Germinal center (tissue), 1 donor: ENCODE measurements at places on chromosomes 4 and X.

GRCh38 chr4:73922317-73922716 is 53.1 kb downstream of the CXCL1 start:
- no peak for DNase-seq

GRCh38 chr4:128727658-128728057 is 81.8 kb upstream of the JADE1 start:
- DNase-seq, result no peak

GRCh38 chr4:71978210-71978835 is 53.5 kb upstream of the NPFFR2 start:
- DNase-seq, result no peak

DNA sequence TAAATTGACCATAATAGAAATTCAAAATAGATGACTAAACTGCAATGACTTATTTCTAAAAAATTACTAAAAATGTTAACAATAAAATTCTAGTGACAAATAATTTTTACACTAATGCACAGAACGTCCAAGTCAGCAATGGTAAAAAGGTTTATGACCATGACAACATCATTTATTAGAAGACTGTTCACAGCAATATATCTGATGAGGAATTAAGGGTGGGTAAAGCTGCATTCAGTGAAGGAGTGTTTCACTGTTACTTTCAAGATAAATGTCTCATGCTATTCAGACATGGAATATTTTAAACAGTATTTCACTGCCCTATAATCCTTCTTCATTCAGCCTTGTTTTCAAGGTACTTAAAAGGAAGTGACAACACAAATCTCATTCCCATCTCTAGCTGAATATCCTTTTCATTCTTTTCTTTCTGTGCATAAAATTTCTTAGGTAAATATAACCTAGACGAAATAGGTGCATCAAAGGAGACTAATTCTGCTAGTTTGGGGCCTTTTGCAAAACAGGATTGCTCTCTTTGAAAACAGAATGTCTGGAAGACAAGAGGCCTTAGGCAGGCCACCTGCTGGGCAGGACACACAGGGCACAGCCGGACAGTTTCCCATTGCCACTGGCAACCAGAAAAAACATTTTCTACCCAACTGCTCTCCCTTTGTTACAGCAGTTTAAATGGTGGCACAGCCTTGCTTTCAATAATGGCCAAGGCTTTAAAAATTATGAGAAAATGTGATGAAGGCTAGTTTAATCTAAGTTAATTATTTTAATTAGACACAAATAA is 600.3 kb downstream of the SPRY1 start:
- no peak for DNase-seq

GRCh38 chr4:2389691-2390090 is 28.8 kb downstream of the ZFYVE28 start:
- DNase-seq, result no peak

DNA sequence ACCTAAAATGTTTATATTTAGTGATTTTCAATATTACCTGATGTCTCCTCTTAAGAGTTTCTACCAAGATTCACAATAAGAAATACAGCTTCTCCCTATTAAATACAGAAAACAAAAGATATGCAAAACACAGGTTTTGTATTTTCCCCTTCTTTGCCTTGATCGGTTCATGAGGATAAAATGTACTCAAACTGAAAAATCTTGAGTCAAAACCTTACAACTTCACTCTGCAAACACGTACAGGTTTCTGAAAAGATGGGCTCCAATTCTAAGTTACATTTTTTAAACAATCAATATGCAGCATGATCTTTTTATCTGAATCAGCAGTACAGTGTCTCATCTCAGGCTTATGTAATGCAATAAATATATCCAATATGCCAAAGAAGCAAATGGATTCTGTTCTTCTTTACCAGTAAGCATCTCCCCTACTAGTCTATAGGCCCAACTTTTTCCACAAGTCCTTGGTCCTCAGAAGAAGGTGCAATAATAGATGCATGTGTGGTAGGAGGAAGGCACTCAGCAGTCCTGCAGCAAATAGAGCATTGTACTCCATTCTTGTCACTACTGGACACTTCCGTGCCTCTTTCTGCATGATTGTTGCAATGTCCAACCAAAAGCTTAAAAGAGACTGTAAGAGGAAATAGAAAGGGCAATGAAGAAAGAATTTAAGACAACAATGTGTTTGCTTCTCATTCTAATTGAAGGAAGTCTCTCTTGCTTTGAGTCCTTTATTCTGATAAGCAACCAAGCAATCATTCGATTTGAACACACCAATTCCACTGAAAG is 3.2 kb downstream of the MAPK10 start:
- no peak for DNase-seq

- no peak for DNase-seq
Observed at GRCh38 chr4:7431696-7432530, 2.8 kb downstream of the PSAPL1 start.

- DNase-seq, result no peak
Observed at GRCh38 chr4:61401771-61402170, 201.6 kb downstream of the ADGRL3 start.

- DNase-seq, result no peak
Observed at GRCh38 chr4:121692261-121692660, 4.5 kb downstream of the ANXA5 start.

- no peak for DNase-seq
Observed at GRCh38 chrX:134482371-134482770, 22.4 kb downstream of the HPRT1 start.

DNA sequence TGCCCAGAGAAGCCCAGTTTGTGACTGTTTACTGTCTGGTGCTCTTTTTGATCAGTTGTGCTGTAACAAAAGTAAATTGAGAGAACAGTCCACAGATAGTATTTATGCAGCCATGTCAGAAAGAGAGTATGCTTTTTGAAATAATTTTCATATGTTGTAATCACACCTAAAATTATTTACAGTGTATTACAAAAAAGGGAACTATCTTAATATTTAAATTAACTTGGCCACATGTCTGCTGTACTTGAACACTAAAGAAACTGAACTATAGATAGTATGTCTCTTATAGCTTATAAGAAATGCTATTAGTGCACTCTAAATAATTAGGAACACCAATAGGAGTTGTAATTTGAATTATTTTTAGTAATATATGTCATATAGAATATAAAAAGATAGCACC is 30.2 kb downstream of the KIAA0232 start:
- DNase-seq, result no peak

- DNase-seq, result no peak
Observed at GRCh38 chr4:185711726-185712125, 100.3 kb downstream of the SORBS2 start.

GRCh38 chrX:14670819-14671218 is 141.5 kb downstream of the GLRA2 start:
- peak; percentile 8 for DNase-seq

- no peak for DNase-seq
Observed at GRCh38 chr4:181608181-181608580, 635.0 kb upstream of the TENM3 start.

GRCh38 chrX:12985331-12985730 is 10.4 kb downstream of the TMSB4X start:
- DNase-seq, result no peak

DNA sequence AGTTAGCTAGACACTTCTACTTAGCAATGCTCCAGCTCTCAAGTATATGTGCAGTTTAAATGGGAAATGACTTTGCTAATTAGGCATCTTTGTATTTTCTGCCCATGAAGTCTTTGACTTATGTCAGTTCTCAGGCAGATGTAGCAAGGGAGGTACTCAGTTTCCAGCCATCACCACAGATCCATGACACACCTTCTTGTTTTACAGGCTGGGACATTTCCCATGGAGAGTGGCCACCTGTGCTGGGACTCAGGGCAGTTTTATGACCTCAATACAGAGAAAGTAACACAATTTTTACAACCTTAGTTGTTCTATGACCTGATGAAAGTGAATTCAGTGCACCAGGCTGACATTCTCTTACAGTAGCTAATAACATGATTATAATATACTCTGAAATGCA is 280.7 kb upstream of the GK2 start:
- DNase-seq, result no peak

DNA sequence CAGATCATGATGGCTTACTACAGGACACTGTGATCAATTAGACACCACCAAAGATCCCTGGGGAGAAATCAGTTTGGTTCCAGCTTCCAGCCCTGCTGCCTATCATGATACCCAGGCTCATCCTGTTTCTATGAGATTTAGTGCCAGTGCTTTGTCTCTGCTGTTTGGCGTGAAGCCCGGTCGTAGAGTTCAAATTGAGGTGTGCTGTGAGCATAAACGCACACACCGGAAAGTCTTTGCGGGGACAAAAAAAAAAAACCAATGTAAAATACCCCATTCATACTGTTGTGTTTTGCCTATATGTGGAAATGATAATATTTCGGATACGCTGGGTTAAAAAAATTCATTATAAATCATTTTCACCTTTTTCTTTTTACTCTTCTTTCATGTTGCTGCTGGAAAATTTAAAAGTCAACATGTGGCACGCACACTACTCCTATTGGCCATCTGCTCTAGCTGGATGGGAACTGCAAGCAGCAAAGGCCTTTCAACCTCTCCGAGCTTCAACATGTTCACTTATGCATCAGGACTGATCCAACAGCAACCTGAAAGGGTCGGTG is 607 bp upstream of the DKC1 start:
- DNase-seq, result no peak

GRCh38 chr4:153110739-153111138 is 93.5 kb upstream of the TRIM2 start:
- DNase-seq, result no peak

- DNase-seq, result peak; percentile 14
Observed at GRCh38 chr4:119299260-119299671, 22.7 kb downstream of the FABP2 start.

DNA sequence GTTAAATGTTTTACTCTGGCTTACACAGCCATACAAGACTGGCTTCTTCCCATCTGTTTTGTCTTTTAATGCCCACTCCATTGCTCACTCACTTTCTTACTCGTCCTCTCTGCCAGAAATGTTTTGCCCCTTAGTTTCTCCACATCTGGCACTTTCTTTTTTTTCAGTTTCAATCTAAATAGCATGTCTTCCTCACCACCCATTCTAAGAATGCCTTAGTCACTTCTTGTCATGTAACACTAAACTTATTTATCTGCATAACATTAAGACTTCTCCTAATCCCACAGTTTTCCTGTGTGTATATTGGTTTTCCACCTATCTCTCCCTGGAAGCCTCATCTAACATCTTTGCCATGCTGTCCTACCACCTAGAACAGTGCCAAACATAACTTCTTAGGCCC is 119.3 kb downstream of the ADAMTS3 start:
- no peak for DNase-seq

- DNase-seq, result peak; percentile 22
Observed at GRCh38 chr4:140595065-140595464, 26.3 kb upstream of the UCP1 start.

DNA sequence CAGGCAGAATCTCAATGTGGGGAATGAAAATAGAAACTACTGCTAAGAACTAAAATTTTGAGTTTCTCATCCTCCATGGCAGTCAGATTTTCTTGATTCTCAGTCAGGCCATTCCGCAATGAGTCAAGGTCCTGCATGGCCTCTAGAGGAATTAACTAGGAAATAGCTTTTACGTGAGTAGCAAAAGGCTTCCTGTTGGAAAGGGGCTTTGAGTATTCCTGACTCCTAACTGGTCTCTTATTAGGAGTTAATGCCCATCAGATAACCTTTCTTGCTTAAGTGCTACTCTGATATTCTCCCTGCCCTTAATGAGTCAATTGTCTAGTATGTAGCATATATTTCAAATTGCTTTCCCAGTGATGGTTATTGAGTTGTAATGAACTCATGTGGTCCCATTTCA is 65.7 kb upstream of the ARHGAP24 start:
- no peak for DNase-seq

GRCh38 chr4:16868674-16869073 is 29.8 kb downstream of the LDB2 start:
- DNase-seq, result no peak

DNA sequence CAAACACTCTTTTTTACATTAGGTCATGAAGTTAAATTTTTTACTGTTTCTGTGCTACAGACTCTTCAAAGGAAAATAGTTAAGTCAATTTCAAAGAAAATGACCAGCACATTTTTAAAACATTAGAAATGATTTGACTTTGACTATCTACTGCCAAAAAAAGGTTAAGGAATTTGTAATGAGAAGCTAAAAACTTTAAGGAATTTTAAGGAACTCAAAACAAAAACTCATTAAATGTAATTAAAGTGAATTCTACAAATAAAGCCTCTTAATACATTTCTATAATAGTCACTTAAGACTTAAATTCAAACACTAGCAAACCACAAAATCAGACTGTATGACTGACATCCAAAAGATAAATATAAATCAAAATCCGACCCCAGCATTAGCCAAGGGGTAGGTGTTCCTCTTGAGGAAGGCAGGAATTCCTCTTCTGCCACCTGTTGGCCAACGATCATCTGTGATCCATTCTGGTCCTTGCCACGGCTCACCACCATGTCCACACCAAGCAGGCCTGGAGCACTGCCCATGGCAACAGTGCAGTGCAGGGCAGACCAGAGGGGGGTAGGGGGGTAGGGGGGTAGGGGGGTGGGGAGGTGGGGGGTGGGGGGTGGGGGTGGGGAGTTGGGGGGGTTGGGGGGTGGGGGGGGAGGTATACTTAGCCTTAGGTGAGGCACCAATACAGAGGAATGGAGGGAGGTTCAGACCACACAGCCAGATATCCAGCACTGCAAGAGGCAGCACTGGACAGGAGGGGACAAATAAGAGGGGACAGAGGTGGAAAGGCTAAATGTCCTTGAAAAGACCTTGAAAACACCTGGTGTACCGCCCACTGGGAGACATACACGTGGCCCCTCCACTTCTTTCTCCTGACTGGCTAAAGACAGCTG is 287.4 kb downstream of the CHIC1 start:
- no peak for DNase-seq

- DNase-seq, result no peak
Observed at GRCh38 chr4:77493829-77494551, 111.6 kb upstream of the CXCL13 start.

GRCh38 chrX:46610070-46610658 is 36.6 kb downstream of the CHST7 start:
- no peak for DNase-seq

- no peak for DNase-seq
Observed at GRCh38 chrX:19446397-19446796, 68.9 kb downstream of the MAP3K15 start.

DNA sequence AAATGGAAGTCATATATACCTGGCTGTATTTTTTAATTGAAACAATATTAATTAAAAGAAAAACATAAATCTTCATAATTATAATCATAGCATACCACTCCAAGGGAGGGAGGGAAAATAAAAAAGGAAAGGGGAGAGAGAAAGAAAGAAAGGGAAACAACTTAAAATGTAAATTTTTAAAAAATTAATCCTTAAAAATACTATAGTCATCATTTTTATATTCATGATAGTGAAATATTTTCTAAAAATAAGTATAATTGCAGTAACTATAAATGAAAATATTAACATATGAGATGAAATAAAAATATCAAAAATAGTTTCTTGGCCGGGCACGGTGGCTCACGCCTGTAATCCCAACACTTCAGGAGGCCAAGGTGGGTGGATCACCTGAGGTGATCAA is 59.2 kb downstream of the DDX60L start:
- DNase-seq, result no peak

- DNase-seq, result no peak
Observed at GRCh38 chrX:95885074-95885473, 799.6 kb upstream of the DIAPH2 start.

GRCh38 chrX:57232658-57233360 is 53.7 kb upstream of the FAAH2 start:
- no peak for DNase-seq
